ENCODE measurements at places on chromosomes 2 and 18.

- DNase-seq: no peak
Observed at GRCh38 chr18:59467497-59467896, 108.4 kb upstream of the LMAN1 start.

DNA sequence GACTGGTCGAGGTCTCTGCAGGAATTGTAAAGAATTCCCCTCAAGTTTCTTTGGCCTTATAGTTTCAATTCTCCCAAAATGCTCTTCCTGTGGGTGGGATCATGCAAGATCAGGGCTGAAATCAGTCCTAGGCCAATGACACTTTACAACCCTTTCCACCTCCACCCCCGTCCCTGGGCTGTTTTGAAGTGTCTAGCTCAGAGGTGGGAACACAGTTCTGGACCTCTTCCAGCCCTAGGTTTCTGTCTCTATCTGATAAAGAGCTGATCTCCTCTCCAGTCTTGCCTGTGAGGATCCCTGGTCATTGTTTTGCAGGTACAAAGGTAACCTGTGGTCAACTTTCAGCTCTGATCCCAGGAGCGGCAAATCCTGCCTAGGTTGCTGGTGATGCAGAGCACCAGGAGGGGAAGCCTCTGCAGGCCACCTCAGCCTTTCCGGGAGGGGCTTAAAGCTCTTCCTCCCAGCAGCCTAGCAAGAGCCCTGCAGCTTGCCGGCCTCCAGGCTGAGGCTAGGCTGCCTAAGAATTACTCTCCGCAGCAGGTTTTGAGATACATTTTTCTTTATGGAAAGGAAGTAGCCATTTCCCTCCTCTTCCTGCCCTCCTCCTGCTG, 69.8 kb upstream of the WIPF1 start:
- no peak for DNase-seq

GRCh38 chr2:237791977-237792727, 6.4 kb upstream of the RBM44 start:
- DNase-seq: peak; percentile 60

DNA sequence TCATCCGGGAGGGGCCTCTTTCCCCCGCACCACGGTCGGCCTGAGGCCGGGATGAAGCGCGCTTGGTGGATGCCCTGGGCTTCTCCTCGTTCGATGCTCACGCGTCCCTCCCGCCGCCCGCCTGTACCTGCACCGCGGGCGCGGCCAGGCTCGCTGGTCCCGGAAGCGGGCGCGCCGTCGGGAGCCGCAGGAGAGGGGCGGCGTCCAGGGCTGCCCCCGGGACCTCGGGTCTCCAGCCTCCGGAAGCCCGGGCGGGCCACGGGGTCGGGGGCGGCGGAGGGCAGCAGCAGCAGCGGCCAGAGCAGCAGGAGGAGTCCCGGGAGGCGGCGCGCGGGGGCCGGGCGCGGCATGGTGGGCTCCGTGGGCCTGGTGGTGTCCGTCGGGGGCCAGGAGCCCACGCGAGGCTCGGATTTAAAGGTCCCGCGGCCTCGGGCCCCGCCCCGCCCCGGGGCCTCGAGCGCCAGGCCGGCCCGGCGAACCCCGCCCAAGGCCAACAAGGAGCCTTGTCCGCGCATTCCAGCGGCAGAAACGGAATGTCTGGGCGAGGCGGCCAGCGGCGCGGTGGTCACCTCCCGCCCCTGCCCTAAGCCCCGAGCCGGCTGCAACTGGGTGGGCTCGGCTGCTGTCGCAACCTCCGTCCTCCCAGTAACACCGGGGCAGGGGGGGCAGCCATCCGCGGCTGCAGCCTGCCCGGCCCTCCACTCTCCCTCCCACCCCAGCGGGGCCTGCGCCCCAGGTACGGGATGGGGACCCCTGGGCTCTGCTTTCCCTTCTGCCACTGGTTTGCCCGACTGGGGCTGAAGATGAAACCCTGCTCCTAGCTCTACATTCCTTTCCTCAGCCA, at the start of gene MATN3:
Gene MATN3 (minus strand): TSS at position 387 of the 844 bp plus-strand sequence. CDS start 37 bp downstream, at position 350.
- DNase-seq: no peak

DNA sequence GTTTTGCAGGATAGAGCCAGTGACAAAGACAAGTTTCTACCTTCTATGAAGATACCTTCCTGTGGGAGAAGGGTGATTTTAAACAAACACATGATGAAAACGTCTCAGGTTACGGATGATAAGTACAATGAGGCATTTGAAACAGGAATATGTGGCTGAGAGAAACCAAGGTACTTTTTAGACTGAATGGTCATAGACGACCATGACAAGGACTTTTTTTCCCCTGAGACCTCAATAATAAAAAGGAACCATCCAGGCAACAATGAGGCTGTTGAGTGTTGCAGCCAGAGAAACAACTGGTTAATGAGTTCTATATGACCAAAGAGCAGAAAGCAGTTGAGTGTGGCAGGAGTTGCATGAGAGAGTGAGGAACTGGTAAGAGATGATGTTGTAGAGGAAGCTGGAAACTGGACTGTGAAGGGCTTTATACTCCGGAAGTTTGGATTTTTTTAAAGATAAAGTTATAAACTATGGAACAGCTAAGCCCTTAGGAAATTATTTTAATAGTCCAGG, 306.1 kb upstream of the CYRIA start:
- DNase-seq: no peak

DNA sequence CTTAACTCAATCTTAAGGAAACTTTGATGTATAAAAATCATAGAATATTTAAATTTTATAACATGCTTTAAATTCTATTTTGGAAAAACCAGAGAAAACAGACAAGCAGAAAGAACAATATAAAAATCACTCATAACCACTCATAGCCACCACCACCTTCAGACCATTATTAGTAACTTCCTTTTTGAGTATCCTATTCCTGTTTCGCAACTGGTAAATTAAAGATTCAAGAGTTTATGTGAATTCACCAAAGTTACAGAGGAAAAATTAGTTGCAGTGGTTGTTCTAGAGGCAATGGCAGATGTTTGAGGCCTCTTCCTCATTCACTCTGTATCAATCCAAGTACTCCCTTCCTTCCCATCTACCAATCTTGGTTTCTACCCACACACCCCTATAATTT, 49.3 kb upstream of the PROKR1 start:
- no peak for DNase-seq

- DNase-seq: no peak
Observed at GRCh38 chr18:70284976-70285620, 3.7 kb upstream of the SOCS6 start.

DNA sequence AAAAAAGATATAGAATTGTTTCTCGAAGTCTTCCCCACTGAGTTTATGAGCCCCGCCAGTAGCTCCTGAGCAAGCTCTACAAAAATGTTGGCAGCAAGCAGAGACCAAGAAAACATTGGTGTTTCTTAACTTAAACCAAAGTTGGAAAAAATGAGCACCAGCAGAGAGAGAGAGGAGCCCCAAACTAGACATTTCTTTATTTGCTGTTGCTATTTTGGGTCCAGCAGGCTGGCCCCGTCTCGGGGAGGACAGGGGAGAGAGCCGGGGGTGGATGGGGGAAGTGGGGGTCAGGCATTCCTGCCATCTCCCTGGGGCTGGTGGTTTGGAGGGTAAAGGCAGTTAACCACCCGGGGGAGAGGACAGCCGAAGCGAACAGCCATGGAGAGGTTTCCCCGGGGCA, 113.0 kb downstream of the DYSF start:
- no peak for DNase-seq

DNA sequence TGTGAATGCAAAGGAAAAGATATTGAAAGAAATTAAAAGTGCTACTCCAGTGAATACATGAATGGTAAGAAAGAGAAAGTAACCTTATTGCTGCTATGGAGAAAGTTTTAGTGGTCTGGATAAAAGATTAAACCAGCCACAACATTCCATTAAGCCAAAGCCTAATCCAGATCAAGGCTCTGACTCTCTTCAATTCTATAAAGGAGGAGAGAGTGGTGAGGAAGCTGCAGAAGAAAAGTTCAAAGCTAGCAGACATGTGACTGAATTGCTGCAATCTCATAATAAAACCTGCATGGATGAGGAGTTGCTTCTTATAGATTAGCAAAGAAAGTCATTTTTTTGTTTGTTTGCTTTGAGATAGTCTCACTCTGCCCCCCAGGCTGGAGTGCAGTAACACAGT, 130.2 kb downstream of the DNAH6 start:
- peak; percentile 25 for DNase-seq

DNA sequence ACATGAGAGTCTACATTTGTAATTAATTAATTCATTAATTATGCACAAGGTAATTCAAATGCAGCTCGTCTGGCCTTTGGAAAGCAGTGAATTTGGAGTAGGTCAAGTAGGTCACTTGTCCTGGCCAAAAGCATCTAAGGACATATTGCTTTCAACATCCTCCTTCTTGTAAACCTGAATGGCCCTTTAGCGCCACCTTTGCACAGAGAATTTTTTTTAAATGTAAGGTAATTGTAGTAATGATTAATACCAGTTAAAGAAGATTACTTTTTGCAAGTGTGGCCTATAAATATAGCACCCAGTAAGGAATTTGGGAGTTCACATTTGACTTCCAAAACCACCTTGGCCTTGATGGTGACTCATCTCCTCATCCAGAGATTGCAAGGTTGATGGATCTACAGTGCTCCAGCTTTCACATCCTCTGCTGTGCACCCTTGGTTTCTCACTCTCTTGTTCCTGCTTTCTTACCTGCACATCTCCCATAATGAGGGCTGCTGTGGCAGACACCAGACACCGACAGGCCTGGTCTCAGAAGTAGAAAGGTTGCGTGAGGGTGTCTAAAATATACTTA, 481.7 kb downstream of the TGIF1 start:
- peak; percentile 20 for DNase-seq

GRCh38 chr2:122164964-122165363, 409.5 kb downstream of the TSN start:
- no peak for DNase-seq
